Activated B cell treated with CpG ODN at 0.5 μM for 24 hours (primary cell): ENCODE measurements at places on chromosomes 7 and 10.

DNA sequence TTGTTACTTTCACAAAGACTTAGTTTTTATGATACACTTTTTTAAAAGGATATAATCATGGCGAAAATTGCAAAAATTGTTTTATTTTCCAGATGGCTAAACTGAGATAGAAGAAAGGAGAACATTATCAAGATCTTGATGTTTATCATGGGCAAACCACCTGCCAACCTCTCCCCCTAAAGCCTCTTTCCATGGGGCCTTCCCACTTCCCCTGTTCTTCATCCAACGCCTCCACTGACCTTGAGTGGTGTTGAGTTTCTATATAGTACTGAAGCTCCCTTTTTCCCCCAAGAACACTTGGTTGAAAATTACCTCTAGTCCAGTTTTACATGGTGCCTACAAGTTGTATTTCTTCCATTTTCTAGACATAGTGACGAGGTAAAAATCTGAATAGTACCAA, 5.0 kb downstream of the CREB3L2 start:
- no peak for DNase-seq

DNA sequence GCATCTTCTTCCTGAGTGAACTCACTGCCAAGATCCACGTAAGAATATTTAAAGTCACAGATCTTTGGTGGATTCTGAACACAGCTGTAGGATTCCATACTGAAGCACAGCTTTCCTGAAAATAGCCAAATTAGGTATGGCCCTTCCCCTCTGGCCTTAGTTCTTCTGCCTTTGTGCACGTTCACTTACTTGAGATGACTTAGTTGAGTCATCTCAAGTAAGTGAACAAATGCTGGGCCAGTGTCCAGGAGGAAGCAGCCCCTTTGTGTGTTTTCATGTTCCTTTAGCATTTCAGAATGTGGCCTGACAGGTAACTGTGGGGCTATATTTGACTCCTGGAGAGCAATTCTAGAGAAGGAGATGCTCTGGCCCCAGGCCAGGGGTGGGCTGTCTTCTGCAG, 51.5 kb downstream of the CCNY start:
- no peak for DNase-seq

DNA sequence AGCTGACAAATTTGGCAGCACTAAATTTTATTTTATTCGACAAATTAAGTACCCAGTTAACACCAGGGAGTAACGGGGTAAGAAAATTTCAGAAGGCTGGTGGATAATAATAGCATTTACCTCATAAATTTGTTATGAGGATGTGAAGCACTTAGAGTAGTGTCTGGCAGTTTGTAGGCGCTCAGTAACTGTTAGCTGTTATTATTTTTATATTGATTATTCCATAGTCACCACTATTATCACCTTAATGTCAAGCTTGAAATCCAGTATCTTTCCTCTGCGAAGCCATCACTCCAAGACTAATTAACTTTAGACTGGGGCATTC, 563 bp upstream of the COA1 start:
- DNase-seq = no peak

DNA sequence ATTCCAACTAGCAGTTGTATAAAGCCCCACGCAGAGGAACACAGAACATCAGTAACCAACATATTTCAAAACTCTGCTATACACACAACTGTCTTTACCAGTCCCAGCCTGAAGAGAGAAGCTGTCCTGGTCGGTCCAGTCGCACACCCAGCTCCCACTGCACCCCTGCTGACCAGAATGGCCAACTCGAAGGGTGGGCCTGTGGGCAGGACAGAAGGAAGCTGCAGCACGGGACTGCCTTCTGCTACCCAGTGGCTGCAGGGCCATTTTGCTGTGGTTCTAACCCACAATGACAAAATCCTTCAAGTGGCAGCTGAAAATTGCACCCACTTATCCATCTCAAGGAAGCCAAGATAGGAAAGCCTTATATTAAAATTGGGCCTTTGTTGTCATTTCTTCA, 48.2 kb downstream of the GSDME start:
- no peak for DNase-seq

DNA sequence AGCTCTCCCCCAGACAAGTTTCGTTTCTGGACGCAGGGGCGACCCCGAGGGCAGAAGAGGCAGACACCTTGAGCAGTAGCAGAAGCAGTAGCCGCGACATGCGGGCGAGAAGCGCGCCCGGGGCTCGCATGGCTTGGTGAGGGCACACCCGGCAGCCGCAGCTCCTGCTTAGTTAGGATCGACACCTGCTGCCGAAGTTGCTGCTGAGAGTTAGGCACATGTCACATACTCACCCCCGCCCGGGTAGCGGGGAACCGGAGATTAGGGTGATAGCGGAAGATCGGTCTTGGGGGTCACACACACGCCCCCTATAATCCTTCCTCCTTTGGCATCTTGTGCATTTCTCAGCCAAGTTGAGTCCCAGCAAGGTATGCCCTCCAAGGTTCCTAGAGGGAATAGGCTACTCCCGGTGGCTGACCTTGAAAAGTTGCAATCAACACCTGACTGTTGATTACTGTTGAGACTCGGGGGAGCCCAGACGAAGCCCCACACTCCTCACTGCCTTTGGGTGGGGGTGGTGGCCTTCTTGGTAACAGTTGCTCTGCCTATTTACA, 668 bp downstream of the GPR37 start:
- no peak for DNase-seq

GRCh38 chr7:130351791-130352090, 7.1 kb downstream of the CPA5 start:
- no peak for DNase-seq

GRCh38 chr10:78173360-78174015, 139.8 kb downstream of the RPS24 start:
- no peak for DNase-seq

DNA sequence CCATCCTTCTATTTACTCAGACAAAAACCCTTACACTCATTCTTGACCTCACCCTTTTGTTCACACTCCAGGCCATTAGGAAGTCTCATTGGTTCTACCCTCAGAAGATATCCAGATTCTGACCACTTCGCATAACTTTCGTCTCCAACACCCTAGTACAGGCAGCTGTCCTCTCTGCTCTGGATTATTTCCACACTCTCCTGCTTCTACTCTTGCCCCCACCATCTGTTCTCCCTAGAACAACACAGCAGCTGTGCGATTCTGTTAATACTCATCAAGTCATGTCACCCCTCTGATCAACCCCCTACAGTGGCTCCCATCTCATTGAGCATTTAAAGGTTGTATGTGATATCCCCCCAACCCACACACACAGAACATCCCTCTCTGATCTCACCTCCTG, 15.5 kb upstream of the TRIL start:
- no peak for DNase-seq

GRCh38 chr7:36215457-36215765, 62.4 kb downstream of the EEPD1 start:
- no peak for DNase-seq

DNA sequence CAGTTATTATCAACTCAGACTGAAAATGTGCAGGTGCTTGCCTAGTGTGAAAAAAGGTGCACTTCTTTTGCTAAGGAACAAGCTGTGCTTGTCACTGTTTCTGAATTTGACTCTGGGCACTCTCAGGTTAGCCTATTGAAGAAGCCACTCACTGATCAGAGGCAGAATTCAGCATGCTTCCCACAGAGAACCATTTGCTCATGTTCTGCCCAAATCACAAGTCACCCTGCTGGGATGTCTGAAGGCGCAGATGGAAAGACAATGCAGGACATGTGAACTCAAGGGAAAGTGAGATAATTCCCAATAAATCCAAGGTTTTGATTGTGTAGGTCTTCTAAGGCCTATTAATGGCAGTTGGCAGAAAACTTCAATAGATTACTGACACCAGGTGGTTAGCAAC, 47.8 kb upstream of the CSTF2T start:
- no peak for DNase-seq

DNA sequence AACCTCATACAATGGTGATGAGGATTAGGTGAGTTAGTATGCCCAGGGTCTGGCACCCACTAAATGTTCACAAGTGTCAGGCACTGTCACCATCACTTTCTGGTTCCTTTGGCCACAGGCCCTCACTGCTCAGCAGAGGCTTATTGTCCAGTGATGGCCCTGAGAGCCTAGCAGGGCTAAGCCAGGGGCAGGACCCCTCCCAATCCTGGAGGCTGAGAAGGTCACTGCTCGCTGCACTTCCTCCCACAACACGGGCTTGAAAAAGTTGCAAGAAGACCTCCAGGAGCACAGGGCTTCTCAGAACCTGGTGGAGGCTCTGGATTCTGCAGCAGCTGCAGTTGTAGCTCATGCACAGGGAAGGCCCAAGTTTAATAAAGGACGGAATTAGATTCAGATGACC, 48.1 kb downstream of the DRGX start:
- DNase-seq = no peak

DNA sequence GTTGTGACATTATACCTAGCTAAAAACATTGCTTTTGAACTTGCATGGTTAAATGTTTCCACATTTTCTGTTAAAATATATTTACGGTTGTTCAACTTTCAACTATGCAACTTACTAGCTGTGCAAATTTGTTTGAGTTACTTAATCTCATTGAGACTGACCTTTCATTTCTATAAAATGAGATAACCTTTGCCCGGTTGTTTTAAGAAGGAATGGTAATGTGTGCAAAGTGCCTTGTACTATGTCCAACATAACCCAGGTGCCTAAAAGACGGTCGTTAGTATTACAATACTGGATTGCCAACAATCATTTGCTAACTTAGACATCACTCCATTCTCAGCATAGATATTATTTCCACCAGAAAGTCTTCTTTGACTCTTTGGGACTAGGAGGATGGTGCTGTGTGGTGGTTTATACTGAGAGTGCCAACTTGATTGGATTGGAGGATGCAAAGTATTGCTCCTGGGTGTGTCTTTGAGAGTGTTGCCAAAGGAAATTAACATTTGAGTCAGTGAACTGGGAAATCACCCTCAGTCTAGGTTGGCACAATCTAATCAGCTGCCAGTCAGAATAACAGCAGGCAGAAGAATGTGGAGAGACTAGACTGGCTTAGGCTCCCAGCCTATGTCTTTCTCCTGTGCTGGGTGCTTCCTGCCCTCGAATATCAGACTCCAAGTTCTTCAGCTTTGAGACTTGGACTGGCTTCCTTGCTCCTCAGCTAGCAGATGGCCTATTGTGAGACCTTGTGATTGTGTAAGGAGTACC, 85.2 kb upstream of the PDSS1 start:
- DNase-seq = no peak

- no peak for DNase-seq
Measured at GRCh38 chr7:30805081-30805691, 34.0 kb downstream of the MINDY4 start.

GRCh38 chr10:75774783-75775490, 343.5 kb downstream of the LRMDA start:
- DNase-seq = no peak

DNA sequence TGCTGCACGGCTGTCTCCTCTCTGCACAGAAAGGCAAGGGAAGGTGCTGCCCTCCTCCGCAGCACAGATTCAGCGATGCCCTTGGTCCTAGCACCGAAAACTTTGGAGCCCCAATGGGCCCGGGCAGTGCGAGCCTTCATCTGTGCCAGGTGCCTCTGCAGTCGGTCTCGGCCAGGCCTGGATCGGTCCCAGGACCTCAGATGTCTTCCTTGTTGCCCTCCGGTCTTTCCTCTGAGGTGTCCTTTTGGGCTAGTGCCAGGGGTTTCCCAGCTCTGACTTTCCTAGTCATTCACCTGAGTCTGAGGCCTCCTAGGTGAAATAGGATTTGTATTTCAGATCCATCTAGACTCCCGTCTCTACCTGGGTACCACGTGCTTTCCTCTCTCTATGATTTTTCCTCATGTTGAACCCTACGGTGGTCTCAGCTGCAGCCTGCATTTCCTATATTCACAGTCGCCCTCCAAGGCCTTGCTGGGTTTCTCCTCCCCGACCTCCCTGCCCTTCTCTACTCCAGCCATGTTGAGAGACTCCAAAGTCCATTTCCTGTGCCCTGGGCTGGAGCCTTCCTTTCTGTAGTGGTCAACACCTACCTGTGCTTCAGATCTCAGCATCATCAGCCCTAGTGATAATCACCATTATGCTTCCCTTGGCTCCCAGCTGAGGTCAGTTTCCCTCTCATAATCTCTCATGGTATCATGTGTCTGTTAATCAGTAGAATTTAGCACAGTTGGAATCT, 92.0 kb upstream of the PRSS58 start:
- DNase-seq = no peak

GRCh38 chr7:49483142-49483541, 290.3 kb upstream of the VWC2 start:
- no peak for DNase-seq

- DNase-seq = no peak
Measured at GRCh38 chr7:158034571-158034970, 553.1 kb downstream of the PTPRN2 start.

GRCh38 chr10:14660831-14661230, 113.9 kb downstream of the FAM107B start:
- no peak for DNase-seq

DNA sequence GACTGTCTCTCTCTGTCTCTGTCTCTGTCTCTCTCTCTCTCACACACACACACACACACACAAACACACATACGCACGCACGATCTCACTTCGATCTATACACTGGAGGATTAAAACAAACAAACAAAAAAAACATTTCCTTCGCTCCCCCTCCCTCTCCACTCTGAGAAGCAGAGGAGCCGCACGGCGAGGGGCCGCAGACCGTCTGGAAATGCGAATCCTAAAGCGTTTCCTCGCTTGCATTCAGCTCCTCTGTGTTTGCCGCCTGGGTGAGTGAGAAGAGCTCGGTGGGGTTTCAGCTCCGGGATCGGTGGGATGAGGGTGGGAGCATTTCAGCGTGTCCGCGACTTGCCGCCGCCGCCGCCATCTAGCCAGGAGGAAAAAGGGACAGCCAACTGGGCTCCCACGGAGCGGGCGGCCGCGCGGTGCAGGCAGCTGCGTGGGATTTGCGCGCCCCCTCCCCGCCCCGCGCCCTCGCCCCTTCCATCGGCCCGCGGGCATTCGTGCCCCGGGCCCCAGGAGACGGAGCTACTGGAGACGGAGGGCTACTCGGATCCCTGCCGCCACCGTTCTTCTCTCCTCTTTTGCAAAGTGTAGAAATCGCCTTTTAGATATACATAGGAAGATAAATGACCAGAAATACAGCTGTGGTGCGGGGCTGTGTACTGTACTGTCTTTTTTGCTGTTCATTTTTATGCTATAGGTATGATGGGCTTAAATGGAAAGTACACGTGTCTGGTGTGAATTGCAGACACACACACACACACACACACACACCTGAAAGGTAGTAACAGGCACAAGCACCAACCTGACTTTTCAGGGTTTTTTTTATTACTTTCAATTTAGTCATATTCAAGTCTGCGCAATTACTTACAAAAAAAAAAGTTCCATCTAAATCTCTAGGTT, 581 bp downstream of the PTPRZ1 start:
- no peak for DNase-seq

DNA sequence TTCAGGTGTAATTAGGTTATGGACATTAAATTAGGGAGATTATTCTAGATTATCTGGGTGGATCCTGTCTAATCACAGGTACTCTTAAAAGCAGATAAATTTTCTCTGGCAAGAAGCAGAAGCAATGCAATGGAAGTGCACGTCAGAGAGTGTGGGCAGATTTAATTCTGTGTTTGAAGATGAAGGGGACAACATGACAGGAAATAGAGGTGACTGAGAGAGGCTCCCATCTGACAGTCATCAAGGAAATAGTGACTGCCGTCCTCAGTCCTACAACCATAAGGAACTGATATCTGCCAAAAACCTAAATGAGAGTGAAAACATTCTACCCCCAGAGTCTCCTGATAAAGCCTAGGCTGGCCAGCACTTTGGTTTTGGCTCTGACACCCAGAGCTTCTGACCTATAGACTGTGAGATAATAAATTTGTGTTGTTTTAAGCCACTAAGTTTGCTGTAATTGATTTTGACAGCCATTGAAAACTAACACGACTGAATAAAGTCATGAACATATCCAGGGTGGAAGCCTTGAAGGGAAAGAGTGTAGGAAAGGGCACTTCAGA, 30.5 kb upstream of the DDX50 start:
- no peak for DNase-seq
